Trophoblast cell (in vitro differentiated cells and primary cell): ENCODE measurements at places on chromosomes 3 and 15.

GRCh38 chr15:29601811-29602210 lies 220.5 kb downstream of the TJP1 start:
- no peaks in the 10 kb centered on the region for H3K36me3 ChIP-seq
- no peaks in the 10 kb centered on the region for H3K4me1 ChIP-seq
- no peak for DNase-seq
- H3K27ac ChIP-seq: no peak overlapping the region
- no peak overlapping the region for H3K4me3 ChIP-seq

DNA sequence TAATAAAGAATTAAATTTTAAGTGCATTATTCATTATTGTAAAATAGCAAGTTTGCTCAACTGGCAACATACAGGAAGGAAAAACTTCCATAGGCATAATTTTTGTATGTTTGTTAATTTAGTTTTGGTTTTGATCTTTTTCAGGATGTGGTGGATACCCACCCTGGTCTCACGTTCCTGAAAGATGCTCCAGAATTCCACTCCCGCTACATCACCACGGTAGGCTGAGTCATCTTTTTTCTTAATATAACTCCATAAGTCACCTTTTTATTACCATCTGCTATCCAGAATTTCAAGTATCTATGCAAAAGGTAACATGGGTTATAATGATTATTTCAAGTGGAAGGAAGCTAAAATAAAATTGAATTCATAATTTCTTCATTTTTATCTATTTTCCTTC lies 104.8 kb downstream of the PPP2R3A start:
- H3K4me3 ChIP-seq: no peak overlapping the region
- H3K27ac ChIP-seq: peak overlapping the region; percentile 33
- no peaks in the 10 kb centered on the region for H3K27me3 ChIP-seq
- DNase-seq: peak; percentile 81
- peaks cover 2% of the 10 kb centered on the region for H3K36me3 ChIP-seq
- H3K4me1 ChIP-seq: peaks cover 8% of the 10 kb centered on the region

DNA sequence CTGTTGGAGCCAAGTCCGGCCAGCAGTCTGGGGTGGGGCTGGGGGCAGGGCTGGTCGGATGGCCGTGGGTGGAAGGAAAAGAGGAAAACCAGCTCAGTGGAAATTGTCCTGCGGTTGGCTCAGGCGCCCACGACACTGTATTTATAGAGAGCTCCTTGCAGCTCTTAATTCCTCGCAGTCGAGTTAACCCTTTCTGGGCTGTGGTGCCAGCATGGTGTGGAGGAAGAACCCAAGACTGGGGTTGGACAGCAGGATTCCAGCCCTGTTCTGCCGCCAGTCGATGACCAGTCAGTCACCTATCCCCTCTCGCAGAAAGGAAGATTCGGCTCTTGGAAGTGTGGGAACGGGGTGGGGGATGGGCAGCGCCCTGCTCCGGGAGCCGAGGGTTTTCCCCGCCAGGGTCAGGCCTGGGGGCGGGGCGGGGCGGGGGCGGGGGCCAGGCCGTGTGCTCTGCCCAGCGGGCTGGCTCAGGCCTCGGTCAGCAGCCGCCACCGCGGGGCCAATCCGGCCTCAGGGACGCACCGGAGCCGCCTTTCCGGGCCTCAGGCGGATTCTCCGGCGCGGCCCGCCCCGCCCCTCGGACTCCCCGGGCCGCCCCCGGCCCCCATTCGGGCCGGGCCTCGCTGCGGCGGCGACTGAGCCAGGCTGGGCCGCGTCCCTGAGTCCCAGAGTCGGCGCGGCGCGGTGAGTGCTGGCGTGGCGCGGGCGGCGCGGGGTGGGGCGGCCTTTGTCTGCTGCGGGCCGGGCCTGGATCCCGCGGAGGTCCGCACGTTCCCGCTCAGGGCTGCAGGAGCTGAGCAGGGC lies at the start of gene CD276:
Gene CD276, plus strand, starts transcription at position 607 of the 804 bp plus-strand sequence. CDS start 15,257 bp downstream, outside the sequence.
- H3K4me3 ChIP-seq: peak within 1 kb of the TSS; percentile 97
- H3K4me1 ChIP-seq: peaks cover 31% of the 10 kb centered on the region
- H3K27me3 ChIP-seq: no peaks in the 10 kb centered on the region
- DNase-seq: peak; percentile 83
- H3K36me3 ChIP-seq: no peaks in the 10 kb centered on the region
- H3K27ac ChIP-seq: peak within 1 kb of the TSS; percentile 90

DNA sequence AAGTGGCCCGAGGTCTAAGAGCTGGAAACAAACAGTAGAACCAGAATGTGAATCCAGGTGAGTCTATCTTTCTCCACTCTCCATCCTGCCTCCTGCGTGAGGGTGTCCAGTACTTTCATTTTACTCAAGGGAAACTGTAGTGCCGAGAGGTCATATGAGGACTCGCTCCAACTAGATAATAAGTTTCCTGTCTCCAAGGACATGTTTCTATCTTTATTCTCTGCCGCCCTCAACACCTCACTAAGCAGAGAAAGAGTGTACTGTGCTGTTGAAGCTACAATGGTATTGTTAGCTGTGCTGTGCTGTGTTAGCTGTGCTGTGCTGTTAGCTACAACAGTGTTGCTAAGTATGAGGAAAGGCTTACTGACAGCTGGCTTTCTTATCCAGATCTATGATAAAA lies 137.9 kb upstream of the COL8A1 start:
- H3K4me1 ChIP-seq: peaks cover 6% of the 10 kb centered on the region
- no peaks in the 10 kb centered on the region for H3K27me3 ChIP-seq
- no peak overlapping the region for H3K4me3 ChIP-seq
- no peaks in the 10 kb centered on the region for H3K36me3 ChIP-seq
- no peak overlapping the region for H3K27ac ChIP-seq

- H3K4me1 ChIP-seq: no peaks in the 10 kb centered on the region
- H3K4me3 ChIP-seq: no peak overlapping the region
- DNase-seq: no peak
- no peaks in the 10 kb centered on the region for H3K36me3 ChIP-seq
- H3K27ac ChIP-seq: no peak overlapping the region
- no peaks in the 10 kb centered on the region for H3K27me3 ChIP-seq
Measured at GRCh38 chr3:52792961-52793695, 1.5 kb upstream of the ITIH3 start.

DNA sequence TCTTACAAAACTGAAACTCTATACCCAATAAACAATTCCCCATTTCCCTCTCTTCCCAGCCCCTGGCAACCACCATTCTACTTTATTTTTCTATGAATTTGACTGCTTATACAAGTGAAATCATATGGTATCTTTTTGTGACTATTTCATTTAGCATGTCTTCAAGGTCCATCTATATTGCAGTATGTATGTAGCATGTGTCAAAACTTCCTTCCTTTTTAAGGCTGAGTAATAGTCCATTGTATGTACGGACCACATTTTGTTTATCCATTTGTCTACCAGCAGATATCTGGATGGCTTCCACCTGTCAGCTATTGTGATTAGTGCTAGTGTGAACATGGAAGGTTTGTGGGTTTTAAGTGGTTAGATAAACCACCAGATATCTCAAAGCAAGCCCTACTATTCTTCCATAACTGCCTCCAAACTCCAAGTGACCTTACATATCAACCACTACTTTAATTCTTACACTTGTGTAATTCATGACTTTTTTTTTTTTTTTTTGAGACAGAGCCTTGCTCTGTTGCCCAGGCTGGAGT lies 134.7 kb downstream of the TMCC1 start:
- H3K27me3 ChIP-seq: no peaks in the 10 kb centered on the region
- H3K36me3 ChIP-seq: no peaks in the 10 kb centered on the region
- H3K4me3 ChIP-seq: no peak overlapping the region
- DNase-seq: no peak
- no peaks in the 10 kb centered on the region for H3K4me1 ChIP-seq

DNA sequence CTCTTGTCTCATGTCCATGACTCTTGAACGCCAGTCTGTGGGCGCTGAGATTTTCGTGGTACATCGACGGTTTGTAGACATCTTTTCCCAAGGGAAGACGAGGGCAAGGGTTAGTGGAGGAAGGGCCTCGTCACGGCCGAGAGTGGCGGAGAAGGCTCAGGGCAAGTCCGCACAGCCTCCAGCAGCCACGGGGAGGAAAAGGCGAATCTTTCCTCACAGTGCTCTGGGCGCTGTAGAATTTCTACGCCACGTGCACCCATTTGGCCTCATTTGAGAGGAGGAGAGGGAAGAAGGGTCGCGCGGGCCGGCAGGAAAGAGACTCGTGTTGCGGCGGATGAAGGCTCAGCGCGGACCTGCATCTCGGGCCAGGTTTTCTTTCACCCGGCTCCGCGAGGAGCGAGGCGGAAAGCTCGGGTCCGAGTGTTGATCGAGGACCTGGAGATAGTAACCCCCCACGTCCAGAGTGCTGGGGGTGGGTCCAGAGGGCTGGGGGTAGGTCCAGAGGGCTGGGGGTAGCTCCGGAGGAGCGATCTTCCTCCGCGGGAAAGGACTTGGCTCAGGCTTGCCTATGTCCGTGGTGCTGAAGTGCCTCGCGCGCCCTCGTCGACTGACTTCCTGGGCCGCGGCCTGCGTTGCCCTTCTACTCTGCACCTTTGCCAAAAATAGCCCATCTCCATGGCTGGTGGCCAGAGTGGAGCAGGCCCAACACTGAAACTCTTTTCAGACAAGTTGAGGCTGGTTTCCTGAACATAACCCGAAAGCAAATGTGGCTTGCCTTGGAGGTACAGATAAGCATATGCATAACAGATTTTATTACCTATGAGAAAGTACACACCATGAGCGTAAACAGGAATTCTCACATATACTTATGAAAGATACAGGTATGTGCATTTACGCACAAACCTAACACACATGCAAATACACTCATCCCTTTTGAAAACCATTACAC lies 1.1 kb downstream of the SLC35G2 start:
- H3K27me3 ChIP-seq: peaks cover 3% of the 10 kb centered on the region
- no peaks in the 10 kb centered on the region for H3K36me3 ChIP-seq
- peak; percentile 54 for DNase-seq
- peaks cover 10% of the 10 kb centered on the region for H3K4me1 ChIP-seq
- no peak overlapping the region for H3K27ac ChIP-seq

GRCh38 chr15:82880704-82881103 lies 71.3 kb downstream of the WHAMM start:
- H3K4me1 ChIP-seq: no peaks in the 10 kb centered on the region
- no peak for DNase-seq
- H3K27me3 ChIP-seq: no peaks in the 10 kb centered on the region
- no peak overlapping the region for H3K4me3 ChIP-seq
- no peaks in the 10 kb centered on the region for H3K36me3 ChIP-seq
- no peak overlapping the region for H3K27ac ChIP-seq

DNA sequence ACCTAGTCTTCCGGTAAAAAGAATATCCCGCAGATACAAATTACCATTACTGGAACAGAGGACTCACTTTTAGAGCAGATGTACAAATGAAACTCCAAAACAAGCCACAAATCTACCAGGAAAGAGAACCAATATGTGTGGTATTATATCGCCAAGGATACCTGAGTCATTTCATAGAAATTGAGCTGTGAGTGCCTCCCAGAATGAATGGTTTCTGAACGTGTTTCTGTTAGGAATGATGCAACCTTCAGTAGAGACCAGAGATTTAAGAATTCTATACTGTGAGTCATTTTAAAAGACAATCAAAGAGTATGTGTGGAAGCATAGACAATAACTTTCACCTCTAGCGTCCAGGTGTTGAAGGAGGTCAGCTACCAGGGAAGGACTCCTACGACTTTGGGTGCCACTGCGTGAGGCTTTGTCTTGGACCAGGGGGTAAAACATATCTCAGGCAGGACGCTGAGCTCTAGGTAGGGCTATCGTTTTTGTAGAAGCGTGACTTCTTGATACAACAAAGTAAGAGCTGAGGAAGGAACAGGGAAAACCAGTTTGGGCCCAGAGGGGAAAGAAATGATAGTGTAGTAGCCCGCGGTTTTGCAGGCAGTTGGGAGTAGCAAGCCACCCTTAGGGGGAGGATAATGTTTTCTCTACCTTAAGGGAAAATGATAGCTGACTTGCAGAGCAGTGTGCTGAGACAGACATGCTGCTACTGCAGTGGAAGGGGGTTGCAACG lies 210.4 kb downstream of the TP63 start:
- no peaks in the 10 kb centered on the region for H3K27me3 ChIP-seq
- no peak overlapping the region for H3K4me3 ChIP-seq
- no peaks in the 10 kb centered on the region for H3K36me3 ChIP-seq
- peak overlapping the region; percentile 94 for H3K27ac ChIP-seq

DNA sequence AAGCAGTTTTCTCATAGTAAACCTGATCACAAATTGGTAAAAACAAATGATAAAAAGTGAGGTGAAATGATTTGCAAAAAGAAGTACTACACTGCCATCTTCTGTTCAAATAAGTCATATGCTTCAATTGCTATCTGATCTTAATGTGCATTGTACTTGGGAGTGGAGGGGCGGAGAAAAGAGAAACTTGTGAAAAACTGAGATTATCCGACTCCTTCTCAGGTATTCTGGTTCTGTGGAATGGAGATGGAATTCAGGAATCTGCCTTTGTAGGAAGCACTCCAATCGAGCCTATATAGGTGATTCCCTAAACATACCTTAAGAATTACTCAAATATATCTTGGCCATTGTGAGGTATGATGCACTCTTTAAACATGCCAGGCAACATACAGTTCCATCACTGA lies 180.6 kb downstream of the CHL1 start:
- no peaks in the 10 kb centered on the region for H3K4me1 ChIP-seq
- H3K4me3 ChIP-seq: no peak overlapping the region
- peak; percentile 71 for DNase-seq
- H3K36me3 ChIP-seq: no peaks in the 10 kb centered on the region
- H3K27me3 ChIP-seq: no peaks in the 10 kb centered on the region
- no peak overlapping the region for H3K27ac ChIP-seq
